ENCODE measurements at places on chromosomes 4 and X.

GRCh38 chrX:21379991-21380390 lies 5.8 kb downstream of the CNKSR2 start:
- DNase-seq: no peak

DNA sequence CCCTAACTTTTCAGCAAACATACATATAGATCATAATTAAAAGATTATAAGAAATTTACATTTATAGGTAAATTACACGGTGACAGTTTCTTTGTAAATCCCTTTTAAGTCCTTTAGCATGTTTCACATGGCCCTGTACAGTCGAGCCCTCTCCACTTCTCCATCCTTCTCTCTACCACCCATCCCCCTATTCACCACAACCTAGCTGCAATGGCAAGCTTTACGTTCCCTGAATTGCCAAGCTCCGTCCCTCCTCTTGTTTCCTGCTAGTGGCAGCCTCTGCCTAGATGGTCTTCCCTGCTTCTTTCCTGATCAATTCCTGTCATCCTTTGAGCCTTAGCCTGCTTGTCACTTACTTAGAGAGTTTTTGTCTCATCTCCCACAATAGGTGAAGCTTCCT lies 116.2 kb downstream of the TMA16 start:
- DNase-seq: no peak

DNA sequence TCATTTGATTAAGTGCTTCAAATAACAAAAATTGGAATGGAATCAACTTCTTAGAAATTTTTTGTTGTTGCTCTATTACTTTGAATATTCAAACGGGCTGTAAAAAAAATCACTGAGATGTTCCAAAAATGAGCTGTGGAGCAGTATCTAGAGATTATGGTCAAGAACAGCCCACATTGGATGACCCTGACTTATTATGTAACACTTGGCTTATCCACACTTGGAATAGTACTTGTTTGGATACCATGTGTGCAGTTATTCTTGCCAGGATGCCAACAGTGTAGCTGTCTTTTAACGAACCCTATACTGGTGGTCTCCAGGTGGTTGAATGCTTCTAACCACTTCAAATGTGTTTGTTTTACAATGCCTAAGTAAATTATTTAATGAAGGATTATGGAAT lies 64.9 kb upstream of the CAMK2D start:
- DNase-seq: no peak

- DNase-seq: no peak
Measured at GRCh38 chr4:56330691-56331090, 56.6 kb downstream of the AASDH start.

- no peak for DNase-seq
Measured at GRCh38 chr4:90537491-90537890, 410.3 kb downstream of the CCSER1 start.

GRCh38 chr4:112422644-112423043 lies 93.3 kb downstream of the NEUROG2 start:
- DNase-seq: no peak

GRCh38 chrX:151743651-151744470 lies 9.3 kb downstream of the CNGA2 start:
- no peak for DNase-seq

DNA sequence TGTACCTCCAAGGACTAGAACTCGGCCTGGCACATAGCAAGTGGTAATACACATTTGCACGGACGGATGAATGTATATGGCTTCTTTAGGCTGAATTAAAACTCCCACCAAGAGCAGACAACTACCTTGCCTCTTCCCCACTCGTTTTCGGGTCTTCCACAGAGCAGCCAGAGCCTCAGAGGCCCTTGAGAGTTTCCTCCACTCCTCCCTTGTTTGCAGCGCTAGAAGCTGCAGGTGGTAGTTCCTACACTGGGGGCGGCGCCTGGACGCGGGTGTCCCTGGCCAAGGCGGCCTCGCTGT lies 10.2 kb upstream of the INTU start:
- DNase-seq: no peak

GRCh38 chr4:36494747-36495146 lies 213.3 kb downstream of the DTHD1 start:
- no peak for DNase-seq

DNA sequence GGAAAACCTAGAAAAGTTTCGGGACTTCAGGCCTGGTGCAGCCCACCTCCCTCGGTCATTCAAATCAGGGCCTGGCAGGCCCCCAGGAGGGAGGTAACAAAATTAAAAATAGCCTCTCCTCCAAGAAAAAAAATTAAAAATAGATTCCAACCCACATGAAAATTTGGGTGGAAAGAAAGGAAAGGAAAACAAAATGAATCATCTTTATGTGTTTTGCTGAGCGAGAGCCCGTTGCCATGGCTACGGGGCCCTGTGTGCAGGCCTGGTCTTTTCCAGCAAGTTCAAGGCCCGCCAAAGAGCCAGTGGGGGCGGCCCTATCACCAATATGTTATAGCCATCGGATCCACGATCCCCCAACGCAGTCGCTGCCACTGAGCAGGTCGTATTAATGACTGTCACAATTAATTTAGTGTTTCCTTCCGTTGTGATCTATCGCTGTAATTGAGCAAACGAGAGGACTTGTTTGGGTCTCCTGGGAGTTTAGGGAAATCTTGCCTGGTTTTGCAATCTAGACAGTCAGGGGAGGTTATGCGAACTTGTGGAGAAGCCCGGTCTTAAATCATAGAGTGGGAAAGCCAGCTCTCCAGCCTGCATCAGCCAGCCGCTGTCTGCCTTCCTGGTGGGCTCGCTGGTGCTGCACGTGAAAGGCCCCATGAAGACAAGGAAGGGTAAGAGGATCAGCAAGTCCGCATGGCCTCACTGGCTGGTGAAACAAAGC lies 452.4 kb downstream of the BCOR start:
- no peak for DNase-seq

DNA sequence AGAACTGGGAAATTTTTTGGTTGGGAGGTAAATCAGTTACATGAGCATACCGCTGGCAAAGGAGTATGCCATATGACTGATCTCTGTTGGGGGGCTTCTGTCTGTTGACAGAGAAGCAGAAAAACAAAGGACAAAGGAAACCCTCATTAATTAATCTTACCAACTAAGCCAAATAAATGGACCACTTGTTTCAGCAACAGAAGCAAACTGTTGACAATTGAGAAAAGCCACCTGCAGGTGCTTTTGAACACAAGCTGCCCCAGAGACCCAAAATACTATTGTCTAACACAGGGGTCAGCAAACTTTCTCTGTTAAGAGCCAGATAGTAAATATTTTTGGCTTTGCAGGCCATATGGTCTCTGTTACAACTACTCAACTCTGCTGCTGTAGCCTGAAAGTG lies 7.0 kb upstream of the FRYL start:
- DNase-seq: no peak

- DNase-seq: no peak
Measured at GRCh38 chr4:104500442-104500841, 5.7 kb upstream of the CXXC4 start.

GRCh38 chrX:110414273-110414672 lies 55.6 kb downstream of the RTL9 start:
- DNase-seq: no peak

DNA sequence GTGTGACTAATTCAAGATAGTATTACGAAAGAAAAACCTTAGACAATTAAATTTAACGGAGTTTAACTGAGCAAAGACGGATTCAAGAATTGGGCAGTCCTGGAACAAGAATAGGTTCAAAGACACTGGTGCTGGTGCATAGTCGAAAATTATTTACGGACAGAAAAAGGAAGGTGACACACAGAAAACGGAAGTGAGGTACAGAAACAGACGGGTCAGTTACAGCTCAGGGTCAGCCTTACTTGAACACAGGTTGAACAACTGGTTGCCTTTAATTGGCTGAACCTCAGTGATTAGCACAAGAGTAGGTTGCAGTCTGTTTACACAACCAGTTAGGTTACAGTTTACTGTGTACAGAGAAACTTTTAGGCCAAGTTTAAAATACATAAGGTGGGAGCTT lies 31.5 kb downstream of the KLHL8 start:
- no peak for DNase-seq

DNA sequence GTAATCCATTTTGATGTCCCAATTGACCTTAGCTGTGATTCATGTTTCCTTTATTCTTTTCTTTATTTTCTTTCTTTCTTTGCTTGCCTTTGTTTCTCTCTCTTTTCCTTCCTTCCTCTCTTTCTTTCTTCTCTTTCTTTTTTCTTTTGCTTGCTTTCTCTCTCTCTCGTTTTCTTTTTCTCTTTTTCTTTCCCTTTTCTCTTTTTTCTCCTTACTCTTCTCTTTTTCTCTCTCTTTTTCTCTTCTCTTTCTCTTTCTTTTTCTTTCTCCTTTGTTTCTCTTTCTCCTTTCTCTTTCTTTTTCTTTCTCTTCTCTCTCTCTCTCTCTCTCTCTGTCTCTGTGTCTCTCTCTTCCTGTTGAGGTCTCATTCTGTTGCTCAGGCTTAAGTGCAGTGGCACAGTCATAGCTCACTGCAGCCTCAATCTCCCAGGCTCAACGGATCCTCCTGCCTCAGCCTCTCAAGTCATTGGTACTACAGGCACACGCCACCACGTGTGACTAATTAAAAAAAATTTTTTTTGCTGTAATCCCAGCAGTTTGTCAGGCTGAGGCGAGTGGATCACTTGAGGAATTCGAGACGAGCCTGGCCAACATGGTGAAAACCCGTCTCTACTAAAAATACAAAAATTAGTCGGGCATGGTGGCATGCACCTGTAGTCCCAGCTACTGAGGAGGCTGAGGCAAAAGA lies 8.0 kb upstream of the DHRSX start:
- no peak for DNase-seq

- no peak for DNase-seq
Measured at GRCh38 chrX:119686087-119686691, 6.8 kb downstream of the SEPTIN6 start.

DNA sequence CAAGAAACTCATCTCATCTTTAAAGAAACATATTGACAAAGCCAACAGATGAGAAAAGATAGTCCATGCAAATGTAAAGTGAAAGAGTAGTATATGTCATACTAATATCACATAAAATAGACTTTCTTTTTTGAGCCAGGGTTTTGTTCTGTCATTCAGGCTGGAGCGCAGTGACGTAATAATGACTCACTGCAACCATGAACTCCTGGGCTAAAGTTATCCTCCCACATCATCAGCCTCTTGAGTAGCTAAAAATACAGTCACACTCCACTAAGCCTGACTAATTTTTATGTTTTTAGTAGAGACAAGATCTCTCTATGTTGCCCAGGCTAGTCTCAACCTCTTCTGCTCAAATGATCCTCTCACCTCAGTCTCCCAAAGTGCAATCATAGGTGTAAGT lies 51.8 kb upstream of the TRAM1L1 start:
- no peak for DNase-seq

- no peak for DNase-seq
Measured at GRCh38 chr4:181272422-181272821, 970.8 kb upstream of the TENM3 start.

DNA sequence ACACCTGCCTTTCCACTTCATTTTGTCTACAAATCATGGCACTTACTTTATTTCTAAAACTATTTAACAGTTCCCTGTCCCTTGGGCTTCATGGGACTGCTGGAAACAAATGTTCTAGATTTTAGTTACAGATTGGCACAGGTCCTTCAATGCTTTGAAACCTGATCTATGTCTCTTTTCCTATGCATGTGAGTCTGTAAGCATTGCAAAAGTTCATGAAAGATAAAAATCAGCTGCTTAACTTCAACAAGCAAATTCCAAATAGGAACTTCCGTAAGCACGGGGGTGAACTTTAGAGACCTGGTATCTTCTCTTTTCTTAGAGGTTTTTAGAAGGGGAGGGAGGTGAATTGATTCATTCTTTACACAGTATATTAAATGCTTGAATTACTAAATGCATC lies 9.5 kb downstream of the LGI2 start:
- no peak for DNase-seq

DNA sequence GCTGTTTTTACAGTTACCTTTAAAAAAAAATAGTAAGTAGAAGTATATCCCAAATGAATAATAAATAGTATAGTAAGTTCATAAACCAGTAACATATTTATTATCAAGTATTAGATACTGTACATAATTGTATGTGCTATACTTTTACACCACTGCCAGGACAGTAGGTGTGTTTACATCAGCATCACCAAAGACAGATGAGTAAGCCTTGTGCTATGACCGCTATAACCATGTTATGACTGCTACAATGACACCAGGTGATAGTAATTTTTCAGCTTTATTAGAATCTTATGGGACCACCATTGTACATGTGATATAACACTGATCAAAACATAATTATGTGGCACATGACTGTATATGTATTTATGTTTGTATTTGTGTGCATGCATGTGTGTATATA lies 27.3 kb downstream of the PABPC4L start:
- DNase-seq: no peak

- DNase-seq: no peak
Measured at GRCh38 chr4:6740347-6740746, 24.4 kb downstream of the BLOC1S4 start.

- no peak for DNase-seq
Measured at GRCh38 chr4:66204534-66205247, 534.4 kb upstream of the EPHA5 start.

DNA sequence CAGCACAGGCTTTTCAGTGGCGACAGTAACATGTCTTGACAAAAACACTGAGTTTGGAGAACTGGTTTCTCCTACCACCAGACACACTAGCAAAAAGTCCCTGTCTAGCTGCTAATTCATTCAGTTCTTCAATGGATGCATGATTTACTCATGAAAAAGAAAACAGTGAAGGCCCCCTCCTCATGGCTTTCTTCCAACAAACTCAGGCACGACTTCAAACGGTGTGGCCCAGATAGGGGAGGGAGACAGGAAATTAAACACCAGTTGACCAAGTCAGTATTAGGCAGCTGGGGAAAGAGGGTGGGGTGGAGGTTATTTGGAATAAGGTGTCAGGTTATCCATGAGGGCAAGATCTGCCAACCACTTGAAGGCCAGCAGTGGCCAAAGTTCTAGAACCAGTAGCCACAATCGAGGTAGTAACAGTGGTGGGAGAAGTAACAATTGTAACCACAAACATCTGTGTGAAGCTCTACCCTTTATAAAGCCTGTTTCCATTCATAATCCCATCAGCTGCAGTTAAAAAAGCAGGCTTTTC lies 60.2 kb downstream of the SEPSECS start:
- DNase-seq: no peak

DNA sequence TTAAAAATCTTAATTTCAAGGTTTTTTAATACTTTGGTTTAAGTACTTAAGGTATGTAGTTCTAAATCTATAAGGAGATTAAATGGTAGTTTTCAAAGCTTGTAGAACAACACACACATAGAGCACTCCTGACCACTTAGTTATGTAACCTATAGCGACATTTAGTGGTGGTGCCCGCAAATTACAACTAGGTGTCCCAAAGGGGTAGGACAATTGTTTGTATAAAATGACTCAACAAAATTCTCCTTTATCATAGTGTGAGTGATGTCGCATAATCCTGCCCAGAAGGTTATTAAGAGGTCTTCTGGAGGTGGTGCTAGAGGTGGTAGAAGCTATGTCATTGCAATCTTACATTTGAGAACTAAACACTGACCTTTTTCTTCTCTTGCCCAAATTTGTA lies 373.0 kb upstream of the RASGEF1B start:
- peak; percentile 26 for DNase-seq

- no peak for DNase-seq
Measured at GRCh38 chr4:71980976-71981375, 50.8 kb upstream of the NPFFR2 start.

GRCh38 chr4:68310651-68311247 lies 39.1 kb downstream of the YTHDC1 start:
- no peak for DNase-seq

GRCh38 chr4:98930311-98930865 lies 1.5 kb upstream of the EIF4E start:
- no peak for DNase-seq

GRCh38 chr4:154492288-154492687 lies 689 bp upstream of the DCHS2 start:
- DNase-seq: no peak

All from GM18507 (cell line).